ENCODE measurements at places on chromosomes 7 and 10.
A peak's percentile ranks its signal among the peaks of the same experiment; 100 is the strongest.

GRCh38 chr7:25786936-25787335, 365.1 kb upstream of the NFE2L3 start:
- no peak for DNase-seq

- DNase-seq = no peak
Measured at GRCh38 chr10:28797904-28798371, 120.6 kb downstream of the BAMBI start.

DNA sequence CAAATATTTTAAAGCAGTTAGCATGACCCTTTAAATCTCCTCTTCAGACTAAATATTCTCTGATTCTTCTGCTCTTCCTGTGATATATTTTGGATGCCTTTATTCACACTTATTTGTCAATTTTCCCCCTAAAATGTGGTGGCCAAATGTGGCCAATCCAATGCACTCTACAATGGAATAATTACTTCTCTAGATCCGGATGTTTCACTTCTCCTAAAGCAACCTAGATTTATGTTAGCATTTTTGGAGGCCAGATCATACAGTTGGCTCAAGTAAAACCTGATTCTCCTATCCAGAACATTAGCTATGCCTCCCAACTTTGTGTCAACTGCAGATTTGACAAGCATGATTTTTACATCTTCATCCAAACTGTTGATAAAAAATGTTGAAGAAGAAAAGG, 153.7 kb downstream of the CREB5 start:
- no peak for DNase-seq

- no peak for DNase-seq
Measured at GRCh38 chr10:125375210-125375609, 214.8 kb upstream of the CTBP2 start.

DNA sequence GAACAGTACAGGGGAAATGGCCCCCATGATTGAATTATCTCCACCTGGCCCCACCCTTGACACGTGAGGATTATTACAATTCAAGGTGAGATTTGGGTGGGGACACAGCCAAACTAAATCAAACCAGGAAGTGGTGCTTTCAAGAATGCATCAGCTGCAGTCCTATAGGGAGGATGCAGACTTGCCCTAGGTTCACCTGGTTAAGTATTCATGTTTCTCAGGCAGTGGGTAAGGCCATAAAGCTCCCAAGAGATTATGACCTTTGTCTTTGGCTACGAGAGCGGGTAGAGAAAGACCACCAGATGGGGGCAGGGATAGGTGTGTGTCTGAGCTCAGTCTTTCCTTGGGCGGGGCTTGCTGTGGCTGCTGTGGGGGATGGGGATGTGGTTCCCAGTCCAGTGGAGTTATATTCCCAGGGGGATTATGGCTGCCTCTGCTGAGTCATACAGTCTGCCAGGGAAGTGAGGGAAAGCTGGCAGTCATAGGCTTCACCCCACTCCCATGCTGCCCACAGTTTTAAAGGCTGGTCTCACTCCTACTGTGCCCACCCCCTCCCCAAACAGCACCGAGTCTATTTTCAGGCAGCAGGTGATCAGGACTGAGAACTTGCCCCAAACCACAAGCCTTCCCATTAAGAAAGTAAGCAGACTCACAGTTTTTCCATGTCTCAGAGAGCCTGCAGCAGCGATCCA, 8.4 kb upstream of the R3HCC1L start:
- no peak for DNase-seq

GRCh38 chr7:109963741-109964140, 1127.2 kb upstream of the LRRN3 start:
- DNase-seq = no peak

DNA sequence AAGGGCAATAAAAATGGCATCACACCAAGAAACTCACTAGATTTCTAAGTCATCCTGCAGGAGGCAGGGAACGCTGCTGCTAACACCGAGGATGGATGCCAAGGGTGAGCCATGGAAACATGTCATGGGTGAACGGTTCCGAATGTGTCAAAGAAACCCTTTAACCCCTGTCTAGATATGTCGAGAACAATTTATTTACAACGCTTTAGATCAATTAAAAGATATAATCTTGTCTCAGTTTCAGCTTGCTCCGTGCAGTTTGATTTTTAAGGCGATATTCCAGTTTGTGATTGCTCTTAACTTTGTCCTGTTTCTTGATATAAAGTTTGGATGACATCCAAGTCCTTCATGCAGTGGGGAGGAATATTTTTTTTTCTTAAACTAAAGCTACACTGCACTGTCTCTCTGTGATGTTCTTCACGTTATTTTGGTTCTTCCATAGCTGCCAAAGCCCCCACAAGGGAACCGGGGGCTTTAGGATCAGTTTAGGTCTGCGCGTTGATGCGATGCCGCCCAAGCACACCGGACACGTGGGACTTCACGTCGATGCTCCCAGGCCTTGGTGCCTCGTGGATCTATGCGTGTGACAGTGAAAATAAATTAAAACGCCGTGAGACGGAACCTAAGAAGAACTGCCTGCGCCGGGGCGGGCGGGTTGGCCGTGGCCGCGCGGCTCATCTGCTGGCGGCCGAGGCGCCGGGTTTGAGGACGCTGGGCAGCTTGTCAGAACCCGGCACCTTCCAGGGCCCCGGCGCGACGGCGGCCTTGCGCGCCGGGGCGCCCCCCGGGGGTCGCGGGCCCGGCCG, 220.3 kb downstream of the PHTF2 start:
- DNase-seq = no peak

GRCh38 chr10:77501152-77501845, 136.3 kb downstream of the KCNMA1 start:
- DNase-seq = no peak

GRCh38 chr7:30906014-30906413, 5.6 kb upstream of the AQP1 start:
- DNase-seq = no peak

DNA sequence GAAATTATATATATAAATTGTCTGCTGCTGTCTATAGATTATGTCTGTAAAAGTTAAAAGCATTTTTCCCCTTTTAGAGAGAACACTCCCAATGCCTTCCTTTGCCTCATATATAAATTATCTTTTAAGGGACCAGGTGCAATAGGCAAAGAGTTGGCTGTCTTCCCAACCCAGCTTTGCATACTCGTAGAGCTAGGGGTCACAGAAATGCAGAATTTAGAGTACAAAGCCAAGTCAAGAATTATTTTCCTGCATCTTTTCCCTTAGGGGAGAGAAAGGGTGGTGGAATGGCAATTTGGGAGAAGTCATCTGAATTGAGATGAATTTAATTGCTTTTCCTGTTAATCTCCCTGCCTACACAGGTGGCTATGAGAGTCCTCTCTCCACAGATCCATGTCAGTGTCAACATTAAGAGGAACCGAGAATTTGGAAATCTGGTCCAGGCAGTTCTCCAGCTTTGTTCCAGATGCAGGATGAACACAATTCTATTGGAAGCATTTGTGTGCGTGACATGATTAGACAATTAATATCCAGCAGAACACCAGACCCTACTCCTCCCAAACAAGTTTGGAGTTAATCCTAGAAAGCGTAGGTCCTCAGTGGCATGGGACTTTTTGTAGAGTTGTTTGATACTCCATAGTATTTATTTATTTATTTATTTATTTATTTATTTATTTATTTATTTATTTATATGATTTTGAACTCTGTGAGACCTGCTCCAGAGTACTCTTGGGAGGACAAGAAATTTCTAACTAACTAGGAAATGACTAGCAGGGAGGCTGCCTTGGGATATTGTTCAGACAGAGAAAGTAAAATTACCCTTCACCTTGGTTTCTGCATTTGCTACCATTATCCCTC, 80.3 kb upstream of the SKAP2 start:
- DNase-seq = no peak

GRCh38 chr10:12534824-12535223, 185.5 kb downstream of the CAMK1D start:
- no peak for DNase-seq

DNA sequence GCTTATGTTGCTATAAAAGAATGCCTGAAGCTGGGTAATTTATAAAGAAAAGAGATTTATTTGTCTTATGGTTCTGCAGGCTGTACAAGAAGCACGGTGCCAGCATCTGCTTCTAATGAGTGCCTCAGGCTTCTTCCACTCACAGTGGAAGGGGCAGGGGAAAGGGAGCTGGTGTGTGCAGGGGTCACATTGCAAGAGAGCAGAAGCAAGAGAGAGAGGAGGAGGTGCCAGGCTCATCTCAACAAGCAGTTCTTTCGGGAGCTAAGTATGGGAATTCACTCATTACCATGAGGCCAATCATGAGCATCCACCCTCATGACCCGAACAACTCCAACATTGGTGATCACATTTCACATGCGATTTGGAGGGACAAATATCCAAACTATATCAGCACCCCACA, 17.2 kb upstream of the SLK start:
- no peak for DNase-seq

DNA sequence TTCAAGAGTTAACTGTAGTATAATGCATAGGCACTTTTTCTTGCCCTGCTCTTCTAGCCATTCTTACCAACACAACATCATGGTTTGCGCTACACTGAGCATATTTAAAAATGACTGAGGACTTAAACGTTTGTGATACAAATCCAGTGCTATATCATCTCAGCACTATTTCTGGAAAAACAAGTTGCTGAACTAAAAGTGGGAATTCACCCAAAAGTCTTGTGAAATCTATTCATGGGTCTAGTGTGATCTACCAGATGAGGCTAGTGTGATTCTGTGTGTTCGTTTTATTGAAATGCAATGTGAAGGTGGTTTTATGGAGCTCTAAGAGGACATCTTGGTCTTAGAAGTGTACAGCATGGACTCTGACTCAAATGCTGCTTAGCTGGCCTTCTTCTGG, 584.6 kb upstream of the POM121L12 start:
- DNase-seq = no peak

GRCh38 chr7:20735346-20736065, 51.2 kb downstream of the SP8 start:
- no peak for DNase-seq

DNA sequence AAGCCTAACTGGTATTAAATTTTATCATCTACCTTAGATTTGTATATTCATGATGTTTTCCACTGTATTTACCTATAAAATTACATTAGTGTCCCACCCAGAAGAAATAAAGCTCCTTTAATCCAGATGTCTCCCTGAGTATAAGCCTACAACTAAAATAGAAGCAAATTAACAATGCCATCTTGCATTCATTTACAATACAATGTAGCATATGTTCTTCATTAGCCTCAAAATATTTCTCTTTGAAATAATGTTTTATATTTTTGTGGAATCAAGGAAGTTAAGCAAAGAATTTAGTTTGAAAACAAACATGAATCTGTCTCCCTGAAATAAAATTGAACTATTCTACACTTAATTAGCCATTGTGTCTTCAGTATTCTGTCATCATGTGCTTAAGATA, 112.3 kb downstream of the CACNA2D1 start:
- no peak for DNase-seq

GRCh38 chr10:84008878-84009277, 130.4 kb upstream of the GHITM start:
- DNase-seq = no peak

- no peak for DNase-seq
Measured at GRCh38 chr10:100043796-100044195, 34.0 kb upstream of the DNMBP start.

DNA sequence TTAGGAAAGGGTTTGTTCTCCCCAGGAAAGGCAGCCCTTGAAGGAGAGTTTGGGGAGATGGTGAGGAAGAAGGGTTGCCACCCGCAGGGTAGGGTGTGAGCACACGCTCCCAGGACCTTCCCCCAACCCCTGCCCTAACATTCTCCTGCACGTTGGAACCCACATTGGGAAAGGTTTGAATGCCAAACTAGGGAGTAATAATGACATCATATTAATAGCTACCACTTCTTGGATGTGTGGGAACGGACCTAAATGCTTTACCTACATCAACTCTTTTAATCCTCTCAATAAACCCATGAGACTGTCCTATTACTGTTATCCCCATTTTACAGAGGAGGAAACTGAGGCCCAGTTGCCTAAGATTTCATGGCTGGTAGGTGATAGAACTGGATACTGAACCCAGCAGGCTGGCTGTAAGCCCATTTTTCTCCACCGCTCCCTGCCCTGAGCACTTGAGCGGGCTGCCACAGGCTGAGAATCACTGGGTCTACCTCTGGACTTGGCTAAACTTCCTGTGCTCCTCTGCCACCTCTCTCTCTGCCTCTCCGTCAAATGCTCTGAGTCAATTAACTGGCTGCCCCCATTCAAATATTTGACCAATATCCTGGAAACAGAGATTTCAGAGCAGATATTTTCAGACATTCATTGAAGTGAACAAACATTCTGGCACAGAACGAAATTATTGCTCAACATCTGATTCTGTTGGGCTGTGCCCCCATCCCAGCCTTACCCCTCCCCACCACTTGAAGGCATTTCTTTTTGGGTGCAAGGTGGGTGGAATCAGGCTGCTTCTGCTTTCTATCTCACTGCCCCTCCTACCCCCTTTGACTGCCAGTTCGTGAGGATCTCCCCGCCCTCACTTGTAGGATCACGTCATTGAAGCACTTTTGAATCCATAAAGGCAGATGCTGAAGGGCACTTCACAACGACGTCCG, 129.7 kb downstream of the C10orf105 start:
- DNase-seq = no peak

- peak; percentile 54 for DNase-seq
Measured at GRCh38 chr7:6435486-6436384, 12.0 kb downstream of the DAGLB start.

DNA sequence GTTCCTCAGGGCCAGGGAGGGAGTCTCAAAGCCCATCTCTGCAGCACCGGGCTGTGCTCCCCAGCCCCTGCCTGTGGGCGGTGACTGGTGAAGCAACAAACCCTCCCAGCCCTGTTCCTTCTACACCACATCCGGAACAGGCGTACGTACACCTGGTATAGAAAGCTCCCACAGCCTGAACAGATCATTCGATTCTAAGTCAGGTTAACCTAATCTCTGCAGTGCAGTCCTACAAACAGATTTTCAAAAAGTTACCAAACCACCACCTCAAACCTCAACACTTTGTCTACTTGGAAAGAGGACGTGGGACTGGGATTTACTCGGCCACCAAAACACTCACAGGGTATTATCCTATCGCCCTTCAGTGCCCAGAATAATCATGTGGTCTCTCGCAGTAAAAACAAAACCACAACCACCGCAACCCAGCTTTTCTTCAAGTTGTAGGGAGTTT, 238.4 kb downstream of the DIP2C start:
- DNase-seq = peak; percentile 58

DNA sequence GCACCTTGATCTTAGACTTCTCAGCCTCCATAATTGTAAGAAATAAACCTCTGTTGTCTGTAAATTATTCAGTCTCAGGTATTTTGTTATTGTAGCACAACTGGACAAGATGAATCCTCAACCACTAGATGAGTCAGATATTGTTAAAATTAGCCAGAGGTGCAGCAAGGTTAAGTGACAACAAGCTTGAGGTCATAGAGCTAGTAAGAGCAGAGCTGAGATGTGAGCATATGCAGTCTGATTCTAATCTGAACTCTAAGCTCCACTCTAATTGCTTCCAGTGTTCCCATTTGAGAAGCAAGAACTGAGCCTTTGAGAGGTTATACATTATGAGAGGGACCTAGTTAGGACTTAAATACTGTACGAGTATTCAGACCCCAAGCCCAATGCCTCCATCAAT, 93.1 kb downstream of the FZD1 start:
- no peak for DNase-seq

GRCh38 chr10:60934215-60935175, 9.5 kb downstream of the RHOBTB1 start:
- DNase-seq = no peak

All from GM12878 (cell line).